ENCODE measurements at places on chromosomes 7 and 10. TPM values are rescaled to one million over a fixed set of nuclear protein-coding genes. Genes with fewer than 3 reads are reported as not detected.

AGMO gene
- total RNA-seq = 4.3 TPM

DNA sequence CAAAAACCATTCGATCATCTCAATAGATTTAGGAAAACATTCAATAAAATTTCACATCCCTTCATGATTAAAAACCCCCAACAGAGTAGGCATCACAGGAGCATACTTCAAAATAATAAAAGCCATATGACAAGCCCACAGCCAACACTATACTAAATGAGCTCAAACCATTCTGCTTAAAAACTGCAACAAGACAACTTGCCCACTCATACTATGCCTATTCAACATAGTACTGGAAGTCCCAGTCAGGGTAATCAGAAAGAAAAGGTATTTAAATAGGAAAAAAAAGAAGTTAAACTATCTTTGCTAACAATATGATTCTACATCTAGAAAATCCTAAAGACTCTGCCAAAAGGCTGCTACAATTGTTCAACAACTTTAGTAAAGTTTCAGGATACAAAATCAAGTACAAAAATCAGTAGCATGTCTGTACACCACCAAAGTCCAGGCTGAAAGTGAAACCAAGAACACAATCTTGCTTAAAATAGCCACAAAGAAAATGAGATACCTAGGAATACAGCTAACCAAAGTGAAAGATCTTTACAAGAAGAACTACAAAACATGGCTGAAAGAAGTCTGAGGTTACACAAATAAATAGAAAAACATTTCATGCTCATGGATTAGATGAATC is 882.6 kb downstream of the GRM8 start:
- H3K36me3 ChIP-seq = no peaks in the 10 kb centered on the region
- H3K27ac ChIP-seq = no peak overlapping the region
- H3K4me1 ChIP-seq = no peaks in the 10 kb centered on the region
- H3K4me3 ChIP-seq = no peak overlapping the region
- DNase-seq = no peak

MMP21 gene
- not detected for total RNA-seq

DNA sequence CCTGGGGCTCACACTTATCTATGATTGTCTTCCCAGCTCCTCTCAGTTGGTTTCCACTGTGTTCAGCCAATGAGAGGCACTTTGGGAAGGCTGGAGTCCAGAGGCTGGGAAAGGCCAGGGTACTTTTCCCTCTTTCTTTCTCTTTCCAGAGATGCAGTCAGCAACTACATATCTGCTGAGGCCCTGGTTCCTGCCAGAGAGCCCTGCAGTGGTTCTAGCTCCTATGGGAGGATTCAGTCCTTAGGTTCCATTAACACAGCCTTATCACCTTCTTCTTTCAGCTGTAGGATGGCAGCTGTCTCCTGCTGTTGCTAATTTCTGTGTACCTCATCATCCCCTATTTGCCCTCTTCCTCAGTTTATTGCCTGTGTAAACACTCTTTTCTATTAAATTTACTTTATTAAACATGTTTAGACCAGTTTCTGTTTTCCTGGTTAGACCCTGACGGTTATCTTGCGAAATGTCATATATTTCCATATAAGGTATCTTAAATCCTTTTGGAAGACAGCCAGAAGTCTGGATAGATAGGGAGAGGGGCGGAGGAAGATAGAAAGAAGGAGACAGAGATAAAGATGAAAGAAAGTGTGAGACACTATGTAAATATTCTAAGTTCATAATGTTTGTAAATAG is 100.3 kb downstream of the HGF start:
- H3K4me1 ChIP-seq = no peaks in the 10 kb centered on the region
- no peak overlapping the region for H3K4me3 ChIP-seq
- H3K27ac ChIP-seq = no peak overlapping the region

DNA sequence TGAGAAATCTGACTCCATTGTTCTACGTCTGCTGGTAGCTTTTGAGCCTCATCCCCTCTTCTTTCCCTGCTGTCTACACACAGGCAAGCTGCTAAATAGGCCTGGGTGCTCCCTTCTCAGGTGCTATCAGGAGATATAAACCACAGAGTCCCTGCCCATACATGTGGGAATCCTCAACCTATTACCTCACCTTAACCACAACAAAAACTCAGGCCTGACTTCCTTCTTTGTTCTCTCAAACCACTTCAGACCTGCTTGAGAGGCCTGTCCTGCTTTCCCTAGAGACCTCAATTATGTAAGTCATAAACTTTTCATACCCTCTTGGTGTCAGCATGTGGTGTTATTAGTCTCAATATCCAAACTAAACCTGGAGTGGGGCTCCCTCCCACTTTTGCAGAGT is 75.0 kb upstream of the MAGI2 start:
- no peak overlapping the region for H3K4me3 ChIP-seq
- H3K36me3 ChIP-seq = no peaks in the 10 kb centered on the region
- no peaks in the 10 kb centered on the region for H3K27me3 ChIP-seq
- H3K4me1 ChIP-seq = no peaks in the 10 kb centered on the region
- H3K27ac ChIP-seq = no peak overlapping the region

DNA sequence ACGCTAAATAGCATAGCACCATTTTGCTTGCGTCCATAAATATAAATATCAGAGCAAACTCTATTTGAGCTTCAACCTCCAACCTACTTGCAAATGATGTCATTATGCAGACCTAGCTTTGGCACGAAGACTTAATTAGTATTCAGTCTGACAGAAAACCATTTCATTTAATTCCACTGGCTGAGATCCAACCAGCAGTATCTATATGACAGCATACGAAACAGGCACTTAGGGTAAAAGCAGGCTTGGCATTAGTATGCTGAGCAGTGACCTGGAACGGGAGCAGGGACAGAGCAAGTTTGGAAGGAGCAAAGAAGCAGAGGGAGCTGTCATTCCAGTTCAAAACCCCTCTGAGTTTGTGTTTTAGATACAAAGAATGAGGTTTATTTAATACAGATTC is 312.5 kb upstream of the CHRM2 start:
- no peaks in the 10 kb centered on the region for H3K36me3 ChIP-seq
- no peaks in the 10 kb centered on the region for H3K27me3 ChIP-seq
- no peak overlapping the region for H3K27ac ChIP-seq

- no peaks in the 10 kb centered on the region for H3K36me3 ChIP-seq
- no peak for DNase-seq
- H3K27me3 ChIP-seq = no peaks in the 10 kb centered on the region
- no peak overlapping the region for H3K4me3 ChIP-seq
- H3K27ac ChIP-seq = no peak overlapping the region
Observed at GRCh38 chr7:39073432-39073831, 95.7 kb downstream of the POU6F2 start.

DNA sequence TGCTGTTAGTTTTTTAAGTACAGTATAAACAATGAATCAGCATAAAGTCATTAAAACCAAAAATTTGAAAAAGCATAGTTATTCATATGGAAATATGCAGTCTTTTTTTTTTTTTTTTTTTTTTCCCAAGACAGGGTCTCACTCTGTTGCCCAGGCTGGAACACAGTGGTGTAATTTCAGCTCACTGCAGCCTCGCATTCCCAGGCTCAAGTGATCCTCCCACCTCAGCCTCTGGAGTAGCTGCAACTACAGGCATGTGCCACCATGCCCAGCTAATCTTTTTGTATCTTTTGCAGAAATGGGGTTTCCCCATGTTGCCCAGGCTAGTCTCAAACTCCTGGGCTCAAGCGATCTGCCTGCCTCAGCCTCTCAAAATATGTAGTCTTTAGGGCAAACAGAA is 182.0 kb downstream of the SEMA3E start:
- H3K27ac ChIP-seq = no peak overlapping the region
- no peaks in the 10 kb centered on the region for H3K36me3 ChIP-seq
- no peak overlapping the region for H3K4me3 ChIP-seq
- no peaks in the 10 kb centered on the region for H3K4me1 ChIP-seq

GRCh38 chr10:47364366-47364765 is 16.2 kb downstream of the RBP3 start:
- no peaks in the 10 kb centered on the region for H3K36me3 ChIP-seq
- no peak overlapping the region for H3K4me3 ChIP-seq
- H3K27ac ChIP-seq = no peak overlapping the region
- no peaks in the 10 kb centered on the region for H3K27me3 ChIP-seq

DNA sequence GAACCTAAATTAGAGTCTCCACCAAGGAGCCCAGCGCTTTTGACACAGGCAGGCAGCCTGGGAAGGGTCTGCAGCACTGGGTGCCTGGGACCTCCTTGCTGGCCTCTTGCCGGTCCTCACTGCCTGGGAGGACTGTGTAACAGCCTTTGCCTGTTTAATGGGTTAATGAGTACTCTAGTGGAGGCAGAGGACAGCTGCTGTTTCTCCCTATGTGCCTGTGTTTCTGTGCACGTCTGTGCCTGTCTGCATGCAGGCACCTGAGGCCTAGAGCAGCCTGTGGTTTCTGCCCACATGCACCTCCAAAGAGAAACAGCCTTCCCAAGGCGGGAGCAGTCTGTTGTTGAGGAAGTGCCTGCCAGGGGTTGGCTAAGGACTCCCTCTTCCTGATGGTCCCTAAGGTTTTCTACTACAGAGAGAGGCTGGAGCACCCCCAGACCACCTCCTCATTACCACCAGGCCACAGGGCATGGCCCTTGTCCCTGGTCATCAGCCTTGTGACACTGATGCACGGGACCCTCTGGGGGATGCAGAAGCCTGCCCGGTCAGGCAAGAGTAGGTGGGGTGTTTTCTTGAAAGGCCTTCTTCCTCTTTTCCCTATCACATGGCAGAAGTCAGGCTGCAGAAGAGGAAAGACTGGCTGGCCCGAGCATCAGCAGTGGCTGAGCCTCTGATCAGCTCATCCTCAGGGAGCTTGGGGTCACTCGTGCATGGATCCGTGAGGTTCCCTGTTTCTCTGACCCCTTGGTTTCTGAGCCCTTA is 14.2 kb downstream of the SLC29A3 start:
- H3K36me3 ChIP-seq = no peaks in the 10 kb centered on the region
- no peaks in the 10 kb centered on the region for H3K27me3 ChIP-seq
- DNase-seq = peak; percentile 57
- peak overlapping the region; percentile 52 for H3K27ac ChIP-seq

Data from breast epithelium (tissue), 4 donors.